Fibroblast of the aortic adventitia (primary cell): ENCODE measurements at places on chromosomes 3 and 15.

DNA sequence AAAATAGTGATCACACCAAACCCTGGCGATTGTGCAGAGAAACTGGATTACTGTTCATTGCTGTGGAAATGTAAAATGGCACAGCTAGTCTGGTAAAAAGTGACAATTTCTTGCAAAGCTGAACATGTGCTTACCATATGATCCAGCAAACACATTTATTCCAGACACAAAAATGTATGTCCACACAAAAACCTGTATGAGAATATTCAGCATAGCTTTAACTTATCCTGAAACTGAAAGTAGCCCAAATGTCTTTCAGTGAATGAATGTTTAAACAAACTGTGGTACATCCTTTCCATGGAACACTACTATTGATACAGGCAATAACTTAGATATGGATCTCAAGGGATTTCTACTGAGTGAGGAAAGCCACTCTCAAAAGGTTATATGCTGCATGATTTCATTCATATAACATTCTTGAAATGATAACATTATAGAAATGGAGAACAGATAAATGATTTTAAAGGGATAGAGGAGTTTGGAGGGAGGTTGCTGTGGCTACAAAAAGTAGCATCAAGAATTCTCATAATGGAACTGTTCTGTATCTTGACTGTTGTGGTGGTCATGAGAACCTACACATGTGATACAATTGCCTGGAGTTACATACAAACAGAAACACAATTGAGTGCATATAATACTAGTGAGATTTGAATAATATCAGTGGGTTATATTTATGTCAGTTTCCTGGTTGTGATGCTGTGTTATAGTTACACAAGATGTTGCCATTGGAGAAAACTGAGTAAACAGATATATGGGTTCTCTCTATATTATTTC, 70.7 kb upstream of the DPH6 start:
- no peak for DNase-seq

GRCh38 chr15:100703032-100703578, 100.7 kb downstream of the ASB7 start:
- peak; percentile 67 for DNase-seq

- no peak for DNase-seq
These were observed 19.4 kb downstream of the ARPP21 start for GRCh38 chr3:35658686-35659085.

DNA sequence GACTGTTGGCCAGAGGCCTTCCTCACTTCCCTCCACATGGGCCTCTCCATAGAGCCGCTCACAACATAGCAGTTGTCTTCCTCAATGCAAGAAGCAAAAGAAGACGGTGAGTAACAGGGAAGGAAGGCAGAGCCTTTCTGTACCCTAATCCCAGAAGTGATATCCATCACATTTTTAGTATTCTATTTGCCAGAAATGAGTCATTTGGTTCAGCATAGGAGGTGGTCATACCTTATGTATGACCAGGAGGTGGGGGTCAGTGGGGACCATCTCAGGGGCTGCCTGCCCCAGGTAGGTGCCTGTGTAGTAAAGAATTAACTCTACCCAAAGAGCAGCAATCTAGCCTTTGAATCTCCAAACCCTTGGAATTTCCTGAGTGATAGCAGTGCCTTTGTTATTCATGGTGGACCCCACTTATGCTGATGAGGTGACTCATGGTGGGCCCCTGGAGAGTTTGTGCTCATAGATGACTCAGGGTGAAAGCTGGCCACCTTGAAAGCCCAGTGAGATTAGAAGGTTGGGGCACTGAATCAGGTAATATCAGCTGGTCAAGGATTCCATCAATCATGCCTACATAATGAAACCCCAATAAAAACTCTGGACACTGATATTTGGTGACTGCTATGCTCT, 323.9 kb upstream of the IGF1R start:
- DNase-seq = no peak

- peak; percentile 10 for DNase-seq
These were observed 322.8 kb downstream of the ZNF621 start for GRCh38 chr3:40847551-40847992.

DNA sequence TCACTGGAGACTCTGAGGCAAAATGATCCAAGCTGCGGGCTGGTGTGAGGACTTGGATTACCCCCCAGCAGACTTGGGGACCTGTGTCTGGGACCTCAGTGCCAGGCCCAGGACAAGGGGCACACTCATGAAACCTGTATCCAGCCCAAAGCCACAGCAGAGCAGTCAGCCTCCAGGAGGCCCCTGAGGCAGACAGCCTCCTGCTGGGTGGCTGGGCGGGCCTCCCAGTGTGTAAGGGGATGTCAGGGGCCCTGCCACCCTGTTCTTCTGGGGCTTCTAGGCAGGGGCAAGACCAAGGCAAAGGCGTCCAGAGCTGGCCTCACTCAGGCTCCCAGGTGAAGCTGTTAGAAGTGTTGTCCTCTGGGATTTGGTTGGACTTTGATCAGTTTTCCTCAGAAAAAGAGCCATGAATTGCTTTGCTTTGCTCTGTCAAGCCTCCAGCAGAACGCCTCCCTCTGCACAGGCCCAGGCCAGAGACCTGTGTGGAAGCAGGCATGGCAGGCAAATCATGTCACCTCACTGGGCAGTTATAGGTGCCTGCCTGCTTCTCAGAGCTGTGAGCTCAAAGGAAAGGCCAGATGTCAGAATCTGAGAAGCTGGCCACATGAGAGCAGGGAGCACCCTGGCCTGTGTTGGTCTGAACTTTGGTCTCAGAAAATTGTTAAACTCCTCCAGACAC, 77.4 kb downstream of the SMAD6 start:
- no peak for DNase-seq

DNA sequence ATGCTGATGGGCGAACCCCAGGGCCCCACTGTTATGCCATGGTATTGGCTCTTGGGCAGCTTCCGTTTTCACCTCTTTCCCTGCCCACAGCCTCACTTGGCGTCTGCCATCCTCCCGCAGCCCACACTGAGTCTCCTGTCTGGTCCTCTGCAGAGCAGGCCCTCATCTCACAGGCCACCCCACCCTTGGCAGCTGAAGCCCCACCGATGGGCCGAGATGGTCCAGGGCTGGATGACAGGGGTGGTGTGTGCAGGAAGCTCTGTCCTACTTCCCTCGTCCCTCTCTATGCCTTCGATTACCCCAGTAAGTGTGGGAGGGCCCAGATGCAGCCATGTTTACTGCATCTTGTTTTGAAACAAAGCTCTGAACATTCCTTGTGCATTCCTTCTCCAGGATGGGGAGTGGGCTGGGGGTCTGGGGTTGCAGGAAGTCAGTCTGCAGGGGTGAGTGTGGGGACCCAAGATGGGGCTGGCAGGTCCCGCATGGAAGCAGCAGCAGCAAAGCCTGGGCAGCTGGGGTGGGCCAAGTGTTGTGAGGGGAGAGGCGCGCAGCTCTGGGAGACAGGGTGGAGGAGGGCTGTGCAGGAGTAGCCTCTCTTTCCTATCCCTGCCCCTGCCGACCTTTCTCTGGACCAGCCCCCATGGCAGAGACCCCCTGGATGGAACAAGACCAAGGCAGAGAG, 20.9 kb downstream of the TBC1D21 start:
- no peak for DNase-seq

DNA sequence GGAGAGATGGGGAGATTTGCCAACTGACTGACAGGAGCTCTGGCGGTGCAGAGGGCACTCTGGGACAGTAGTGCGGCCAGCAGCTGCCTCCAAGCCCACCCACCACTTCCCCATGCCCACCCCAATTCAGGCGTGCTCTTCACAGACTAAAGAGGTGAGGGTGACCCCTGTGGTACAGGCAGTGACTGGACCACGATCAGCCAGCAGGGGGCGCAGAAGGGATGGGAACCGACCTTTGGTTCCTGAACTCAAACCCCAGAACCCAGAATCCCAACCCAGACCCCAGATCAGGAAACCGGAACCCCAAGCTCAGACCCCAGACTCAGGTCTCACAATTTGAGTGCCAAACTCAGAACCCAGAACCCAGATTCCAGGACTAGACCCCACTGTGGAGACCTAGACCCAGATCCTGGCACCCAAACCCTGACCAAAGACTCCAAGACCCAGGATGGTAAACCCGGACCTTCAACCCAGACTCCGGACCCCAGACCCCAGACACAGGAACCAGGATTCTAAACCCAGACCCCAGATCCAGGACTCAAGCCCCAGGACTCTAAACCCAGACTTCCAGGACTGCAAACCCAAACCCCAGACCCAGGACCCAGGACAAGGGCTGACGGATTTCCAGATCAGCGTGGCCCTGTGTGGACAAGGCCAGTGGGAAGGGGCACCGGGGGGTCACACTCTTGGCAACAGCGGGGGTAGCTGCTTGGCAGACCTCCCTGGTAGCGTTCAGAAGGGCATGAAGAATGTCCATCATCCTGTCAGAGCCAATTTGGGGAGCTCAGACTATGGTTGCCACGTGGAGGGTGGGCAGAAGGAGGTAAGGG, 3.7 kb upstream of the MYL3 start:
- DNase-seq = peak; percentile 50

DNA sequence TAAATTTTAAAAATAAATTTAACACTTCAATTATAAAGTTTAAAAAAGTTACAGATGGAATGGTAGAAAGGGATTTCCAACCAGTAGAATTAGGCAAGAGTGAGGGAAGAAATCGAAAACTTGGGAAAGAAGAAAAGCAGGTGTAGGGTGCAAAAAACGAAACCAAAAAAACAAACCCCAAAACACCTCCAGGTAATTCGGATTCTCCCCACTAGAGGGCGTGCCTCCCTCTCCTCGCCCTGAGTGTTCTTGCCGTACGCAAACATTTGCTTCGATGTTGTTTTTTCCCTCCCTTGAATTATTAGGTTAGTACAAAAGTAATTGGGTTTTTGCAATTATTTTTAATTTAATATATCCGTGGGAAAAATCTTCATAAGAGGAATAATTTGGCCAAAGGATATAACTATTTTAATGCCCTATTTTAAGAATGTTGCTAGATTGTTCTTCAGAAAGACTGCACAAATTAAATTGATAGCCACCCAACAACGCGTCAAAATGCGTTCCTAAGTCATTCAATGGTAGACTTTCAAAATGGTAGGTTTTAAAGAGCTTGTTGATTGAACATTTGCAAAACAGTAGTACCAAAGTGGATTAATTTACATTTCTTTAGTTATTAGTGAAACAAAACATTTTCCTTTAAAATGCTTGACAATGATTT, 63.7 kb downstream of the SLC30A4 start:
- DNase-seq = peak; percentile 67

DNA sequence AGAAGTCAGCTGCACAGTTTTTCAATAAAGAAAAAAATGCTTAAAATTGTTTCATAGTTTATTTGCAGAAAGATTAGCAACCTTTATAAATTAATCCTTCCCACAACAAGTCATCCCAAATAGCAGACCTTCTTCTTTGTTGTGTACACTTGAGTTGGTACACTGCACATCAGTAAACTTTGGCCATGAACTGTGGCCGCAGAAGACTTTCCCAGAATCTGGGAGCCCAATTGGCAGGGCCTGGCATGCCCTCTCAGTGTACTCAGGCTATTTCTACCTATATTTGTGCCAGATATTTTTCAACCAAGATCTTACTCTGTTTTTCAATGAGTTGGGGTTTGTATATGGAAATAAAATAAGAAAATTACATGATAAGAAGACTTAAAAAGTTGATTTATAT, 133.1 kb downstream of the DIPK2A start:
- DNase-seq = no peak

GRCh38 chr3:81568378-81568777, 193.1 kb downstream of the GBE1 start:
- no peak for DNase-seq

- DNase-seq = peak; percentile 66
These were observed 1.9 kb downstream of the CBLB start for GRCh38 chr3:105866656-105867653.

DNA sequence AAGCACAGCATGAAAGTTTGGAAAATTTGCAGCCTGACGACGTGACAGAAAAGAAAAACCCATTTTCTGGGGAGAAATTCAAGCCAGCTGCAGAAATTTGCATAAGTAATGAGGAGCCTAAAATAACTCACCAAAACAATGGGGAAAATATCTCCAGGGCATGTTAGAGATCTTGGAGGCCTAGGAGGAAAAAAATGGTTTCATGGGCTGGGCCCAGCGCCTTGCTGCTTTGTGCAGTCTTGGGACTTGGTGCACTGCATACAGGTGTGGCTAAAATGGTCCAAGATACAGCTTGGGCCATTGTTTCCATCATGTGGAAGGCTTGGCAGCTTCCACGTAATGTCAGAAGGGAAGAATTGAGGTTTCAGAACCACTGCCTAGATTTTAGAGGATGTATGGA, 428.5 kb upstream of the FRG2C start:
- DNase-seq = no peak

DNA sequence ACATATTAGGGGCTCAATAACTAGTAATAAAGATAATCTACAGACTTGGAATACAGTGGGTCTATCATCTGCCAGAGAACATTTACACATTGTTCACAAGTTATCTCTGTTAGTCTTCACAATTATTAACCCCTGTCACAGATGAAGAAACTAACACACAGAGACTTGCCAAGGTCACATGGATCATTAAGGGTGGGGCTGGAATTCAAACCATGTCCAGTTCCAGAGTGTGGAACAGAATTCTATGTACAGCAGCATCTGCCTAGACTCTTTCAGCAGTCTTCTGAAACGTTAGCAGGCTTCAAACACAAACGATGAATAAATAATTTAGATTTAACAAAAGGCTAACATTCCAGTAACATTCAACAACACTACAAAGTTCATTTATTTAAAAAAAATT, 673.9 kb upstream of the NR2F2 start:
- DNase-seq = peak; percentile 34

DNA sequence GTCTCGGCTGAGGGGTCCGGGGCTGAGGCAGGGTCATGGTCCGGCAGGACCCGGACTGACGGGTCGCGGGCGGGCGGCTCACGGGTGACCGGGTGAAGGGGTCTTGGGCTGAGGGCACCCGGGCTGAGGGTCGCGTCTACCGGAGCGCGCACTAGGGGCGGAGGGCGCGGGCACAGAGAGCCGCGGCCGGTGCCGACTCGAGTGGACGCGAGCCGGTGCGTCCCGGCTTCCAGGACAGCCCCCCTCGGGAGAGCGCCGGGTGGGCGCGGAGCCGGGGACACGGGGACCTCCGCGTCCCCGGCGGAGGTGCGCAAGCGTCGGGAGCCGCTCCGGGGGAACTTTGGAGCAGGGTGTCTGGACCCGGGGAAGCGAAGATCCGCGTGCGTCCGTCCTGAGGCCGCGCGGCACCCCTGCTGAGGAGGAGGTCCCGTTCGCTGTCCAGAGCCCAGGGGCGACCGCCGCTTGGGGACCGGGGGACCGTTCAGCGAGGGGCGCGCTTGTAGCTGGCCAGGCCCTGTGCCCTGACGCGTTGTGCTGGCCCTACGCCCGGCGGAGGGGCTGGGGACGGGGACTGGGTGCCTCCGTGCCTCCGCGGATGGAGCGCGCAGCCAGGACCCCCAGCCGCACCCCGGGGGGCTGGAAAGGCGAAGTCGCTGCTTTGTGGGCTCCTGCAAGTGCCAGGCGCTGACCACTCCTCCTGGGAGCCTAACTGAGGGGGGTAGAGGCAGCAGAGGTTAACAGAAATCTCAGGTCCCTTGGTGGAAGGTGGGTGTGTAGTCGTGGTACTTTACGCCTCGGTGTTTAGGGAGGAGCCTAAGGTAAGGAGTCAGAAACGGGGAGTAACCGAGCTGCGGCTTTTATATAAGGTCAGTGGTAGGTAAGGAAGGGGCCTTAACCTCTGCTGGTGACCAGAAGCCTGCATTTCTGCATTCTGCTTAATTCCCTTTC, at the start of gene PPARG:
PPARG (plus strand) TSS at position 889 of the 948 bp plus-strand sequence. CDS start 90,642 bp downstream, outside the sequence.
- DNase-seq = no peak
